SJCRH30 (cell line): ENCODE measurements at places on chromosomes 1 and 21. TPM values are rescaled to one million over a fixed set of nuclear protein-coding genes. Genes with fewer than 3 reads are reported as not detected.

GRCh38 chr1:98382586-98382985, 278.9 kb upstream of the SNX7 start:
- DNase-seq = no peak
- H3K4me1 ChIP-seq = no peaks in the 10 kb centered on the region
- H3K4me3 ChIP-seq = no peak overlapping the region

- DNase-seq = no peak
- H3K4me3 ChIP-seq = no peak overlapping the region
- no peaks in the 10 kb centered on the region for H3K27me3 ChIP-seq
- H3K4me1 ChIP-seq = peaks cover 34% of the 10 kb centered on the region
- peaks cover 22% of the 10 kb centered on the region for H3K36me3 ChIP-seq
- H3K27ac ChIP-seq = no peak overlapping the region
Observed at GRCh38 chr1:17007121-17007520, 4.6 kb downstream of the ATP13A2 start.

DNA sequence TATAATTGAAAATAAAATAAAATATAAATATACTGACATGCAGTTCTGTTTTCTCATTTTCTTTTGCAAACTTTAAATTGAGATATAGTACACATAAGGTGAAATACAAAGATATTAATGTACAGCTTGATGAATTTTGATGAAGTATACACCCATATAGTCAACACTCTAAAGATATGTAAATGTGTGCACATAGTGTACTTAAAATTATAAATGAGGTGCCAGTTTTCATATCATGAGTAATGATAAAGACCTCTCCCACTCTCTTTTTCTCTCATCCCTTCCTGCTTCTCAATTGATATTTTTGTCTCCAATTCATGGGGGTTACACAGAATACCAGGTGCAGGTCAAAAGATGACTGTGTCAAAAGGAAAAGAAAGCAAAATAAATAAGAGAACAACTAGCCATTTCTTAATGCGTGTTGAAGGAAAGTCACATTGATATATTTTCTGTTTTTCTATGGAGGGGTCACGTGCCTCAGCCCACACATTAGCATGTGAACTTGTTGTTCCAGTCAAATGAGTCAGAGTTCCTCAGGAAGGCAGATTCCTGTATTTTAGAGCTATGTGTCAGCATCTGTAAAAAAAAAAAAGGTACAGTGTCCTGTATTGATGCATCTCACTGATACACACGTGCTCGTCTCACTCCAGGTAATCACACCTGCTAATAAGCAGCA, 64.3 kb upstream of the HOOK1 start:
- no peaks in the 10 kb centered on the region for H3K27me3 ChIP-seq
- H3K4me3 ChIP-seq = no peak overlapping the region
- H3K27ac ChIP-seq = no peak overlapping the region

- no peak for DNase-seq
- no peak overlapping the region for H3K27ac ChIP-seq
- H3K4me1 ChIP-seq = no peaks in the 10 kb centered on the region
- no peaks in the 10 kb centered on the region for H3K27me3 ChIP-seq
- H3K4me3 ChIP-seq = no peak overlapping the region
- no peaks in the 10 kb centered on the region for H3K36me3 ChIP-seq
Observed at GRCh38 chr1:194280463-194280862, 1094.0 kb upstream of the B3GALT2 start.

GRCh38 chr1:36555041-36555440, 72.3 kb upstream of the CSF3R start:
- no peak overlapping the region for H3K27ac ChIP-seq
- H3K36me3 ChIP-seq = no peaks in the 10 kb centered on the region
- no peaks in the 10 kb centered on the region for H3K4me1 ChIP-seq
- peaks cover 16% of the 10 kb centered on the region for H3K27me3 ChIP-seq

GRCh38 chr1:37100310-37100709, 66.0 kb upstream of the GRIK3 start:
- no peak overlapping the region for H3K27ac ChIP-seq
- H3K4me3 ChIP-seq = no peak overlapping the region
- DNase-seq = no peak
- no peaks in the 10 kb centered on the region for H3K4me1 ChIP-seq

DNA sequence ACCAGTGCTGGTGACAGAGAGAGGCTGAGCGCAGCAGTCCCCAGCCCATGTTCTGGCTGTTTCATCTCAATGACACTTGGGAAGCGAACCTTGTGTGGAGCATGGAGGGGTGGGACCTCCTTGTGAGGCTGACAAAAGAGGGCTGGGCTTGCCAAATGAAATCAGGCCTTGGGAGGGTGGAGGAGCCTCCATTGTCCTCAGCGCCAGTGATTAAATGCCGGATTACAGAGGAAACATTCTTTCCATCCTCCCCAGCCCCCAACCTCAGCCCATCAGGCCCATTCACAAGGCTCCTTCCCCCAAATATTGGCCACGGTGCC, 63.3 kb upstream of the PAXBP1 start:
- no peak for DNase-seq
- H3K36me3 ChIP-seq = no peaks in the 10 kb centered on the region
- H3K27ac ChIP-seq = no peak overlapping the region
- no peak overlapping the region for H3K4me3 ChIP-seq

The ACKR1 gene
- not detected in 2 replicates for total RNA-seq

The KRTAP7-1 gene
- total RNA-seq = not detected in 2 replicates

The WNT9A gene
- 0.79 and 1.1 TPM in 2 replicates for total RNA-seq
